ENCODE measurements at places on chromosomes 2 and 18.

- no peak for DNase-seq
Observed at GRCh38 chr18:47036298-47036874, 965 bp upstream of the ELOA2 start.

GRCh38 chr2:104902317-104902716, 48.4 kb downstream of the POU3F3 start:
- DNase-seq: no peak

GRCh38 chr2:11420190-11420589, 45.8 kb downstream of the E2F6 start:
- no peak for DNase-seq

DNA sequence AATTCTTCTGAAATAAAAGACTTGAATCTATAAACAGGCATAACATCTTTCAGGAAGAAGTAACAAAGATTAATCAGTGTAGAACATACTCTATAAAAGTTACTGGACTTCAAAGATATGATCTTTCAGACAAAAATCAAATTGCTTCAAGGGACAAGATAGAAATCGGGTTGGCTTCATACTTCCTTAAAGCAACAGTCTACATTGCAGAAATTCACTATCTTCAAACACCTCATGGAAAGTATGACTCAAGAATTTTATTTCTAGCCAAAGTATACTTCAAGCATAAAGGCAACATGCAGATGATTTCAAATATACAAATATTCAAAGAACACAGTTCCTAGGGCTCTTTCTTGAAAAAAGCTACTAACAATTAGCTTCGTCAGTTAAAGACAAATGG, 240.7 kb downstream of the SRBD1 start:
- no peak for DNase-seq

- peak; percentile 87 for DNase-seq
Observed at GRCh38 chr2:74147727-74148456, at the start of gene BOLA3. Gene BOLA3, minus strand, starts transcription at chr2:74147912. Its CDS starts 38 bp downstream, at chr2:74147874.

- no peak for DNase-seq
Observed at GRCh38 chr2:188278388-188279092, 13.1 kb upstream of the GULP1 start.

GRCh38 chr2:241633561-241633960, 3.4 kb downstream of the THAP4 start:
- DNase-seq: no peak

GRCh38 chr2:178917555-178917954, 110.3 kb upstream of the TTN start:
- no peak for DNase-seq

GRCh38 chr2:215080545-215080944, 57.9 kb downstream of the ABCA12 start:
- no peak for DNase-seq
